ENCODE measurements at places on chromosomes 1 and 21.

DNA sequence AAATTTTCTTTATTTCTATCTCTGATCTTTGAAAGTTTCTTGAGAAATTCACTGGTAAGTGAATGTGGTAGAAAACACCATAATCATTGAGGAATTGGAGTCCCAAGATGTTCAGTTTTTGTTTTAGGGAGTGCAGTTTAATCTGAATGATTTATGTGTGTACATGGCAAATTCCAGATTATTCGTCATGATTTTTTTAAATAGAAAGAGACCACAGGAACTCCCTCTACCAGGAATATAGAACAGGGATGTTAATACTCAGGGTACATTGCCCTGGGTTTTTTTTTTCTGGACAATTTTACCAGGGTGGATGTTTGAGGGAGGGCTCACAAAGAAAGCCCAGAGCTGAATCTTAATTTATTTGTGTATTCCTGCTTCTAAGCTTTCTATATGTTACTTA is 109.0 kb downstream of the VPS13D start:
- DNase-seq = no peak

GRCh38 chr21:41786509-41786987 is 19.7 kb upstream of the RIPK4 start:
- DNase-seq = no peak

GRCh38 chr1:102836991-102837390 is 271.3 kb downstream of the COL11A1 start:
- DNase-seq = no peak

DNA sequence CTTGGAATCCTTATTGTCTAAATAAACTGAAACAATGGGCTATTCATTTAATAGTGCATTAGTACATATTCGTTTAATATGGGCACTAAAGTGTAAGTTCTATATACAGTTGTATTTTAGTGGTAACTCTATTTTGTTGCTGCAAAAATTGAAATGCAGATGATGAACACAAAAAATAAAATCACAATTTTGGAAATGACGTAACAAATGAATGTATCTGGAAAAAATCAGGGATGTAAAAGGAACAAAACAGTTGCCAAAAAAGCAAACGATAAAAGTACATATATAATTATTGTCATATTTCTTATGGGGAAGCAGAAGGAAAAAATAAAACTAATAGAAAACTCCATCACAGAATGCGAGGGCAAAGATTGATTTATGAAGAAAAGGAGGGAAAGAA is 254.9 kb downstream of the RYR2 start:
- no peak for DNase-seq

All from NCI-H524 (cell line).